Pulmonary artery endothelial cell (primary cell): ENCODE measurements at places on chromosomes 6 and 20. TPM values are rescaled to one million over a fixed set of nuclear protein-coding genes. Genes with fewer than 3 reads are reported as not detected.

The APCDD1L gene
- total RNA-seq, result 0.26 and 3.1 TPM in 2 replicates

The MYLK2 gene
- total RNA-seq, result 0.11 and 0.40 TPM in 2 replicates

GRCh38 chr6:124885171-124885570 lies 77.1 kb upstream of the RNF217 start:
- no peak for DNase-seq

GRCh38 chr6:79922018-79922417 lies 25.3 kb downstream of the ELOVL4 start:
- DNase-seq, result no peak

GRCh38 chr6:7671076-7671475 lies 54.8 kb upstream of the BMP6 start:
- no peak for DNase-seq

The TNFAIP3 gene
- total RNA-seq, result 4.8 and 5.0 TPM in 2 replicates
